T follicular helper cell (primary cell): ENCODE measurements at places on chromosomes 1 and 21.
A peak's percentile ranks its signal among the peaks of the same experiment; 100 is the strongest.

DNA sequence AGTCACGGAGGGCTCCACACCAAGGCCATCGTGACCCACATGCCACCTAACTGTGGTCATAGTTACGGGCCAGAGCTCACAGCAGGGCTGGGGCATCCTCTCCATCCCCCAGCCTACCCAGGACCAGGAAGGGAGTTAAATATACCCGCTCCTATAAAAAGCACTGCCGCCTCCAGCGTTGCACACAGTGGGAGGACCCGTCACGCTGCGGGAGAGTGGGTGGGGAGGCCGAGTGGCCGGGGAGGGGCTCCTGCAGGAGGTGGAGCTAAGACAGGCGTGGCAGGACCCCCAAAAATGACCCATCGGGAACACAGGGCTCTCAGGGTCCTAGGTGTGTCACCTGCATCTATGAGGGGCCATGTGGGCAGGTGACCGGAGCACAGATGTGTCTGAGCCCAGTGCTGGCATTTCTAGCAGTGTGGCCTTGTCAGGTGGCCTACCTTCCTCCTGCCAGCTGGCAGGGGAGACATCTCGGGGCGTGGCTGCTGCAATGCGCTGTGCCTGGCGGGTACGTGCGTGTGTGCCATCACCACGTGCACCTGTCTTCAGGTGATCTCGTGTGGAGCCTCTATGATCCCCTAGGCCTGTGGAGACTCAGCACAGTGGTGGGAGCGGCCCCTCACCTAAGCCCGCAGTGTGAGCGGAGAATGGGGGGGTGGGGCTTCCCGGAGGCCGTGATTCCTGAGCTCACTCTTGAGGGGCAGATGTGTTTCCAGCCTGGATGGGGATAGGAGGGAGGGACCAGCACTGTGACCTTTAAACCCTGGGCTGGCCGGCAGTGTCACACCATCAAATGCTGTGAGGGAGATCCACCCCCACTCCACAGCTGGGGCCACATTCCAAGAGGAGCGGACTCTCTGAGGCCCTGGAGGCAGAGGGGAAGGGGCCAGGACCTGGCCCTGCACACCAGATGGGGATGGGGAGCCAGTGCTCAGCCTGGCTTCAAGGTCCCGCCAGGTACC lies 17.7 kb downstream of the AGRN start:
- DNase-seq = no peak

DNA sequence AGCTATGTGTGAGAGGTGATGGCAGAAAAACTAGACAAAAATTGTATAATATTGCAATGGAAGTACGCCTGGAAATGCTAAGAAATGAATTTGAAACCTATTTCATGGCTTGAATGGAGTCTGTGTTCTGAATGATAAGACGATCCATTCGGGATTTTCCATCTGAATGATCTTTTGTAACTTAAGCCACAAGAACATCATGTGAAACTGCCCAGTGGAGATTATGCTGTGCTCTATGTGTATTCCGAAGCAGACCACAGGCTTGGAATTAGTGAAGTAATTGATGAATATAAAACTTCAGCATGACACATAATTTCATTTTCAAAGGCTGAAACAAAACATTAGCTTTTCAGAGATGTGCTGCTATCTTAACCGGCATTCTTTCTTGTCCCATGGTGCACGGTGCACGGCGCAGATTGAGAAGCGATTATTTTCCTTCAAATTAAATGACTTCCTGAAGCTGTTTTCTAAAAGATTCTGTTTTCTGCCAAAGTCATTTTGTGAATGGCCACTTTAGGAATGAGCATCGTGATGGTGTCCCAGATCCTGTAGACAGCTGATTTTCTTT lies 652.9 kb downstream of the PLA2G4A start:
- DNase-seq = no peak

GRCh38 chr1:110070282-110070669 lies 196 bp downstream of the ALX3 start:
- DNase-seq = no peak

- no peak for DNase-seq
Observed at GRCh38 chr1:213438339-213438738, 387.3 kb downstream of the RPS6KC1 start.

DNA sequence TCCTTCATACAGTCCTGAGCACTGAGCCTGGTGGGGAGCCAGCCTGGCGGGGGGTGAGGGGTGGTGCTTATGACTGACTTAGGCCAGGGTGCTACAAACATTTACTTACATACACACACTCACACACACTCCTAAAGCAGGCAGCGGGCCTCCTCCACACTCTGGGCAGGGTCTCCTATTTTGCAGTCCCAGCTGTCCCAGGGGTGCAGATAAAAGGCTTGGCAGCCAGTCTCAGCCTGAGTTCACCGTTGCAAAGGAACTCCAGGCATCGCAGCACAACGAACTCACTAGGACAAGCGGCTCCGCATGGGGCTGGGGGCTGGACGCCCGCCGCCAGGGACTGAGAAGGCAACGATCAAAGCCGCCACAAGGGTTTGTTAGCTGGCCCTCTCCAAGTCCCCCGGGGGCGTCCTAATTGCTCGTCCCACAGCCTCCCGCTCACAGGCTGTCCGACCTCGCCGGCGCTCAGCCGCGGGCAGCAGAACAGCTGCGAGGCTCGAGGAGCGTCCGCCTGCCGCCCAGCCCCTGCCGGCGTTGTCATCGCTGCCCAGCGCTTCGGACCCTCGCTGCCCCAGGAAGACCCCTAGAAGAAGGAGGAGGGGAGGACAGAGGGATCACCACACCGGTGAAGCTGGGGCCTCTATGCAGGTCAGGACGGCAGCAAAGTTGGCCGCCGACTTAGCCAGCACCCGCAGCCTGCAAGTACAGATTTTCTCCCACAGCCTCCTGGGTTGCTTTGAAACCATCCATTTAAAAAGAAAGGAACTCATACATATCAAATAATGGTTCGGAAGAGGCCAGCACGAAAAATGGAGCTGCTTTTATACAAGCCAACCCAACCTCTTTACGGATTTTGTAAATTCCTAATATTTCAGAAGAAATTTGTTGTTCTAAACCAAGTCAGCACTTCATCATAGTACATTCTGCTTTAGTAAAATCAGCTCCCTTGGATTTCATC lies 6.2 kb downstream of the BARHL2 start:
- DNase-seq = no peak

DNA sequence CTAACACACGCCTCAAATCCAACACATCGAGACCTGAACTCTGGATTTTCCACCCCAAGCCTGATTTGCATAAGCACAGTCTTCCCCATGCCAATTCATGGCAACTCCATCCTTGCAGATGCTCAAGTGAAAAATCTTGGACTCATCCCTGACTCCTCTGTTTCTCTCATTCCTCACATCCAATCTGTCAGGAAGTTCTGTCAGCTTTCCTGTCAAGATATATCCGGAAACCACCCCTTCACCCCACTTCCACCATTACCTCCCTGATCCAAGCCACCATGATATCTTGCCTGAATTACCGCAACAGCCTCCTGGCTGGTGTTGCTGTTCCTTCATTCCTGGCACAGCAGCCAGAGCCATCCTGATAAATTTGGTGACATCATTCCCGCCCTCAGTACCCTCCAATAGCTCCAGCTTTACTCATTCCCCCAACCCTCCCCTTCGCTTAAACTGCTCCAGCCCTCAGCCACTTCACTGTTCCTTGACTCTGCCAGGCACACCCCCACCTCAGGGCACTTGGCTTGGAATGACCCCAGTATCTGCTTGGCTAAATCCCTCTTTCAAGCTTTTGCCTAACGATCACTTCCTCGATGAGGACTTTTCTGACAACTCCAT lies 17.4 kb downstream of the TCEA3 start:
- DNase-seq = no peak

DNA sequence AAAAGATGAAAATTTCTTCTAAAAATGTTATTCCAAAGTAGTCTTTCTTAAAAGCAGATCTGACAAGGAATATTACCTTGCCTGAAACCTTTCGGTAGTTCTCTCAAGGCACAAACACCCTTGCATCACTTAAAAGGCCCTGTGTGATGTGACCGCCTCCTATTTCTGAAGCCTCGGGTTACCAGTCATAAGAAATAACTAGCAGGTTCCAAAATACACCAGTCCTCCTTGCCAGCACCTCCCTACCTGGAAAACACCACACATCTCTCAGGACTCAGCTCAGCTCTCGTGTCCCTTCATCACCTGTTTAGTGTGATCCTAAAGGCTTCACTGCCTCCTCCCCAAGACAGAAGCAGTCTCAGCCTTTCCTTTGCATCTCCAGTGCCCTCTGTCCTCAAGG lies 35.7 kb downstream of the SERBP1 start:
- DNase-seq = no peak

GRCh38 chr1:94954263-94955220 lies 27.6 kb upstream of the CNN3 start:
- no peak for DNase-seq

DNA sequence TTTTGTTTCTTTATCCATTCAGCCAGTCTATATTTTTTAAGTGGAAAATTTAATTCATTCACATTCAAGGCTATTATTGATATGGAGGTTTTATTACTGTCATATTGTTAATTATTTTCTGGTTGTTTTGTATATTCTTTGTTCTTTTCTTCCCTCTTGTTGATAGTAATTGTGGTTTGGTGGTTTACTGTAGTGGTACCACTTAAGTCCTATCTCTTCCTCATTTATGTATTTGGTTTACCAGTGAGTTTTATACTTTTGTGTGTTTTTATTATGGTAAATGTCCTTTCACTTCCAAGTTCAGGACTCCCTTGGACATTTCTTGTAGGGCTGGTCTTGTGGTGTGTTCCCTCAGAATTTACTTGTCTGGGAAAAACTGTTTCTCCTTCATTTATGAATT lies 28.1 kb upstream of the PM20D1 start:
- DNase-seq = no peak

DNA sequence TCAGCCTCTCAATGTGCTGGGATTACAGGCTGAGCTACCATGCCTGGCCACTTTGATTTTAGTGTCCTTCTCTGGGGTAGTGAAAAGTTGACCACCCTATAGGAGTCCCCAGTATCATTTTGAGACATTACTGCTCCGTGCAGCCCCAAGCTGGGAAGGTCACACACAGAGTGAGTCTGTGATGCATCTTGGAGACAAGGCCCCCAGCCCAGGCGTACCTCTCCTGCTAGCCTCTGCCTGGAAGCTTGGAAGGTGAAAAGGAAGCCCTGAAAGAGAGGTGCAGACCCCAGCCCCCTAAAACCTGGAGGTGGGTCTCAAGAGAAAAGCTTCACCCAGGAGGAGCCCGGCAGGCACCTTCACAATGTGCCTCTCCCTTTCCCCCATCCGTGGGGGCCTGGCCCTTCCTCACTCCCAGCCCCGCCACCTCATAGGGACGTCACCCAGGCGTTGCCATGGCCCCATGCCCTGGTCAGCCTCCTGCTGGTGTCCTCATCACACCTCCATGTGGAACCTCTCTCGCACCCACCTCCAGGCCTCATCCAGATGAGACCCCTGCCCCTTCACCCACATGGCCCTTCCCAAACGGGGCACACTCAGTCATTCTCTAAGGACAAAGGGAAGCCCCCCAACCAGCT lies 5.6 kb upstream of the ARF1 start:
- no peak for DNase-seq

DNA sequence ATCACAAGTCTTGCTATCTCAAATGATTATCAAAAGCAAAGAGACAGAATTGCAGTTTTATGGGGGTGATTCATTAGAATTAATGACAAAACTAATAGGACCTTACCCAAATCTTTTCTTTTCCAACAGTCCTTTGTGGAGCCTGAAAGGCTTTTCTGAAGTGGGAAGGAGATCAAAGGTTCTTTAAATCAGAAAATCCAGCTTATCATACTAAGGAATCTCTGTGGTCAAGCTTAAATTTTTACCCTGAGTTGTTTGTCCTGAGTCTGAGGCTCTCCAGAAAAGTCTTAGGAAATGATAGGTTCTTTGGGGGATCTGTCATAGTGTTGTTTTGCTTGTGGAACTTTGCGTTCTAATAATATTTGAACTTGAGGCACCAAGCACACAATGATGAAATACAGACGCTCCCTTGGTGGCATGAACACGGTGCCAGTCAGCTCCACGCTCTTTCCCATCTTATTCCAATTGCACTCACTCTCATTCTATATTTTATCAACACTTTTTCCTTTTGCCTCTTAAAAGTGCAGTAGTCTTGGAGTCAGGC lies 38.0 kb upstream of the COL24A1 start:
- DNase-seq = no peak

GRCh38 chr1:240084749-240085148 lies 6.9 kb upstream of the FMN2 start:
- no peak for DNase-seq

GRCh38 chr1:170938281-170938680 lies 2.9 kb downstream of the MROH9 start:
- no peak for DNase-seq

GRCh38 chr21:41666641-41667081 lies 100.2 kb downstream of the RIPK4 start:
- DNase-seq = no peak

- no peak for DNase-seq
Observed at GRCh38 chr1:1081311-1082238, 7.5 kb upstream of the RNF223 start.

DNA sequence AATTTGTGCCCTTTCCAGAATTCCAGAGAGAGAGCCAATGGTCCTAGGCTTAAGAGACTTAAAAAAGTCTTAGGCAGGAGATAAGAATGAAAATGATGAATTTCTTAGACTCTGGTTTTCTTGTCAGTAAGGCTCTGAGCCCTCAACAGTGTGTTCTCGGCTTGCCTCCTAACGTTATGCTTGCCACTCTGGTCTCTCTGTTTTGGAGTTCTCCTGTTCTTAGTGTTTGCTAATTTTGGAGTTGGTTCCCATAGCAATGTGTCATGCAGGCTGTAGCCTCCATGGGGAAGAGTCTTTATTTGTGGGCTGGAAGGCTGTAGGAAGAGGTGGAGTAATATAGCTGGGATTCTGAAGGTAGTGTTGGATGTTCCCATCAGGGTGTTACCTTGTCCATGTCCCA lies 19.9 kb downstream of the TBX19 start:
- no peak for DNase-seq

- DNase-seq = peak; percentile 62
Observed at GRCh38 chr1:159015440-159015909, 5.8 kb downstream of the IFI16 start.

GRCh38 chr1:110620250-110620615 lies 14.1 kb upstream of the KCNA2 start:
- no peak for DNase-seq

GRCh38 chr1:180211156-180211859 lies 18.8 kb upstream of the LHX4 start:
- no peak for DNase-seq

- DNase-seq = no peak
Observed at GRCh38 chr1:245383396-245384330, 228.9 kb downstream of the KIF26B start.

- peak; percentile 17 for DNase-seq
Observed at GRCh38 chr1:226100436-226101391, 38.2 kb downstream of the H3-3A start.

GRCh38 chr1:12674358-12674757 lies 30.5 kb downstream of the AADACL4 start:
- no peak for DNase-seq

GRCh38 chr1:230127105-230128054 lies 60.3 kb downstream of the GALNT2 start:
- no peak for DNase-seq
